ENCODE measurements at places on chromosomes 7 and 10.

GRCh38 chr10:2891073-2891769 lies 176.1 kb upstream of the PFKP start:
- DNase-seq: no peak

GRCh38 chr10:96152437-96152836 lies 22.3 kb downstream of the ZNF518A start:
- DNase-seq: no peak

DNA sequence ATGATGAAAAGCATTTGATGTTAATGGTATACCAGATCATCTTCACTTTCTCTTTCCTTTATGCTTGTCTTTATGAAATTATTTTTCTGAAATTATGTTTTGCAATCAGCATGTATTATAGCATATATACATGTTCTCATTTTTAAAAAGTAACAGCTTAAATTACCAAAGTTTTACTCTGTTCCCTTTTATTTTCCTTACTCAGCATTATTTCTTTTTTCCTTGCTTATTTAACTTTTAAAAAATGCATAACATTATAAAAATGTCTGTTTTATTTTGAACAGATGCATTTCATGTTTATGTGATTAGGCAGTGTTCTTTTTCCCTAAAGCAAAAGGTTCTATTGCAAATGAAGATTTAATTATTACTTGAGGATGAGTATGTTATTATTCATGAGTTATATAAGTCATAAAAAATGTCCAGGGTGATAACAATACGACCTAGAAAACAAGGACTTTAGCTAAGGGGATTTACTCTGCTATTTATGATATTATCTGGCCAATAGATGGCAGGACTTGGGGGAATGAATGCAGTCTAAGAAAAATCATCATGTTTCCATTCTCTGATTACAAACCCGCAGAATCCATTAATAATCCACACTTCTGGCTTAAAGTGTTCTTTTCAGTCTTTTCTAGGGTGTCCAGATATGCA lies 38.5 kb downstream of the CABCOCO1 start:
- DNase-seq: no peak

- DNase-seq: no peak
Measured at GRCh38 chr10:8052341-8052955, 2.0 kb upstream of the GATA3 start.

- no peak for DNase-seq
Measured at GRCh38 chr7:11843113-11843765, 11.2 kb upstream of the THSD7A start.

DNA sequence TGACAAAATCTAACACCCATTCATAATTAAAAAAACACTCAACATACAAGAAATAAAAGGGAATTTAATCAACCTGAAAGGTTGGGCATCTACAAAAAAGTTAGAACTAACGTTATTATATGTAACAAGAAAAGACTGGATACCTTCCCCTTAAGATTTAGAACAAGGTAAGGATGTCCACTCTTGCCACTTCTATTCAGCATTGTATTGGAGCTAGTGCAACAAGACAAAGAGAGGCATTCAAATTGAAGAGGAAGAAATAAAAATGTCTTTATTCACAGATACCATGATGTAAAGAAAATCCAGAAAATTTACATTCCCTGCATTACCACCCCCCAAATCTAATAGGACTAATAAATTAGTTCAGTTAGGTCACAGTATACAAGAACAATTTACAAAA lies 18.3 kb downstream of the FAM149B1 start:
- DNase-seq: no peak

DNA sequence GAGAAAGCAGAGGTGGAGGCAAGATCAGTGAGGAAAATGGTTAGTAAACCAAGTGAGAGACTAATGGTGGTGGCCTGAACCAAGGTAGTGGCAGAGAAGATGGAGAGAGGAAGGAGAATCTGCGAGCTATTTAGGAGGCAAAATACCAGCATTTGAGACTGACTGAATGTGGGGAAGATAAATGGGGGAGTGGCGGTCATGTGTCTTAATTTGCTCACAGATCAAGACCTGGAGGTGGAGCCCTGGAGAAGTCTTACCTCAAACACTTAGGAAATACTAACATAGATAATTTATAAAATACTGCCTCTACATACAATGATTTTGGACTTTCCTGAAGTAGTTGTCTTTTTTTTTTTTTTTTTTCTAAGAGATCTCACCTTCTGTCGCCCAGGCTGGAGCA lies 34.7 kb downstream of the ICA1 start:
- no peak for DNase-seq
